ENCODE measurements at places on chromosomes 1 and 21.

DNA sequence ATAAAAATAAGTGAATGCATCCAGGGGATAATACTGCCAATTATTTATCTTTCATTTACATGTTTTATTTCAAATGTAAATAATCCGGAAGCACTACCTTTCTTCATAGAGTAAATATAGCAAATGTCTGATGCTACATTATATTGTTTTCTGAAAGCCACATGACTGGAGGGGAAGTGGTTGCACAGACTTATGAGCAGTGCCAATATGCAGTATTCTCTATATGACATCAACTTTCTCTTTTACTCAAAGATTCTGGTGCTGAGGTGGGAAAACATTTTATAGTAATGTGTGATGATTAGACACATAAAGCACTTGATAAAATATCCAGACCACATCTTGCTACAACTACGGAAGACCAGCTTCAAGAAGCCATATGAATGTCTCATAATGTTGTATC is 314.7 kb downstream of the NEGR1 start:
- no peak for DNase-seq

GRCh38 chr21:29939924-29940275 is at the start of gene GRIK1:
TSS of gene GRIK1 (minus strand) at chr21:29939996.
- DNase-seq = no peak

GRCh38 chr1:111082421-111083203 is 57.3 kb downstream of the DRAM2 start:
- DNase-seq = no peak

DNA sequence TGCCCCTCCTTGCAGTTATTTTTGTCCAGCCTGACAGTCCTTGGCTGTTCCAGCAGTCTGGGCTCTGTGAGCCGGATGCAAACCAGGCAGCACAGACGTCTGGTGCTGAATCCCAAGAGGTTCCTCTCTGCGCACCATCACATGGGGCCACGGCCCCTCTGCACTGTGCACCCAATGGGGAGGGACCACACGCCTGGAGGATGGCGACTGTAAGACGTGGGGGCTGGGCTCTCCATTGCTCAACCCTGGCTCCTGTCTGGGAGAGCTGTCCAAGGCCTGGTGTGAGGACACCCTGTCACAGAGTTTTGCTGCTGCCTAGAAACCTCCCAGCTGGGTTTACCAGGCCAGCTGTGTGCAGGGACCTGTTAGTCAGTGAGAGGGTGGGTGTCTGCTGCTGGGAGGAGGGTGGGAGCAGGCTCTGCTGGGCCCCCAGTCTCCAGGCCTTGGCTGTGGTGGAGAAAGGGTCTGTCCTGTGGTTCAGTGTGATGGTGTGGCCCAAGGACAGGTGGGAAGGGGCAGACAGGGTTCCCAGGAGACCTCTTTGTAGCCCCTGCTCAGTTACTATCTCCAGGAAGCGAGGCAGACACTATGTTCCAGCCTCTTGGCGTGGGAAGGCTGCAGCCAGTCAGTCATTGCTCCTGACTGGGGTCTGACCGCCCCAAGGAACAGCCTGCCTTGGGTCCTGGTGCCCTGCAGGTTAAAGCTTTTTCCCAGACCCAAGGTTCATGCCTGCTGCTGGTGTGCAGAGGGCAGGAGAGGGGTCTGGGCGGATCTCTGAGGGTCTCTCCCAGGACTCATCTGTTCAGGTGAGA is 13.8 kb downstream of the HEYL start:
- DNase-seq = no peak

- no peak for DNase-seq
Observed at GRCh38 chr1:175564119-175564518, 179.3 kb downstream of the TNR start.

DNA sequence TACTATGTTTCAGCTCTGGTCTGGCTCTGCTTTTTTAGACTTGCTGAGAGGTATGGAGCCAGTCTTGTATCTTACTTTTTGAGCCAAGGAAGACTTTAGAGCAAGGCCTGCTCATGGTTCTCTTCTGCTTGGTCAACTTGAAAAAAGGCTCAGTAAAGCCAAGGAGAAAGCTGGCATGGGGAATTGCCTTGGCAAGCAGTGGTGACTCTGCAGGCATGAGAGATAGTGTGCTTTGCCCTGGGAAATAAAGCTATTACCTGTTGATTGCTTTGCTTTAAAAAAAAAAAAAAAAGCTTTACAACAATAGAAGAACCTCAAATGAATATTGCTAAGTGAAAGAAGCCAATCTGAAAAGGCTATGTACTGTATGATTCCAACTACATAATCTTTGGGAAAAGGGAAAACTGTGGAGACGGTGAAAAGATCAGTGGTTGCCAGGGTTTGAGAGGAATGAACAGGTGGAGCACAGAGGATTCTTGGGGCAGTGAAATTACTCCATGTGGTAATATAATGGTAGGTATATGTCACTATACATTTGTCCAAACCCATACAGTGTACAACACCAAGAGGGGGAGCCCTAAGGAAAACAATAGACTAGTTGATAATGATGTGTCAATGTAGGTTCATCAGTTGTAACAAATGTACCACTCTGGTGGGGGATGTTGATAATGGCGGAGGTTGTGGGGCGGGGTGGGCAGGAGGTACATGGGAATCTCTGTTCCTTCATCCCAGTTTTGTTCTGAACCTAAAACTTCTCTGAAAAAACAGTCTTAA is 87.6 kb downstream of the HMCN1 start:
- DNase-seq = no peak

- DNase-seq = no peak
Observed at GRCh38 chr21:46082963-46083790, 14.7 kb upstream of the COL6A2 start.

GRCh38 chr1:155352631-155353030 is 31.9 kb downstream of the RUSC1 start:
- DNase-seq = no peak

GRCh38 chr1:204730826-204731459 is 45.4 kb upstream of the LRRN2 start:
- DNase-seq = no peak

Measured in activated CD4-positive, alpha-beta T cell treated with anti-CD3 and anti-CD28 coated beads, Interleukin-2, amount 50 U/mL, for 24 hours (primary cell).